Ovary (tissue), 10 donors: ENCODE measurements at places on chromosomes 12 and 14.

GRCh38 chr14:58566979-58567378 is 70.8 kb upstream of the DACT1 start:
- no peak for DNase-seq

DNA sequence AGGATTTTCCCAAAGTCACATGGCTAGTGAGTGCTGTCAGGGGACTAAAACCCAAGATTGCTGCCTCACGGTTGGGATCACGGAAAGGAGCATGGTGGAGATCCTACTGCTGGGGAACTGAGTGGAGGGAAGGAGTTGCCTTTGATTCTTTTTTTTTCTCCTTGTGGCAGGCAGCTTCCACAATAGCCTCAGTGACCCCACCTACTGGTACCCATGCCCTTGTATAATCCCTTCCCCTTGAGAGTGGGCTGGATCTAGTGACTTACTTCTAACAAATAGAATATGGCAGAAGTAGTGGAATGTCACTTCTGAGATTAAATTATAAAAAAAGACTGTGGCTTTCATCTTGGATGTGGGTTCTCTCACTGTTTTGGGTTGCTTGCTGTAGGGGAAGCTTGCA is 135.7 kb downstream of the DICER1 start:
- DNase-seq: no peak

DNA sequence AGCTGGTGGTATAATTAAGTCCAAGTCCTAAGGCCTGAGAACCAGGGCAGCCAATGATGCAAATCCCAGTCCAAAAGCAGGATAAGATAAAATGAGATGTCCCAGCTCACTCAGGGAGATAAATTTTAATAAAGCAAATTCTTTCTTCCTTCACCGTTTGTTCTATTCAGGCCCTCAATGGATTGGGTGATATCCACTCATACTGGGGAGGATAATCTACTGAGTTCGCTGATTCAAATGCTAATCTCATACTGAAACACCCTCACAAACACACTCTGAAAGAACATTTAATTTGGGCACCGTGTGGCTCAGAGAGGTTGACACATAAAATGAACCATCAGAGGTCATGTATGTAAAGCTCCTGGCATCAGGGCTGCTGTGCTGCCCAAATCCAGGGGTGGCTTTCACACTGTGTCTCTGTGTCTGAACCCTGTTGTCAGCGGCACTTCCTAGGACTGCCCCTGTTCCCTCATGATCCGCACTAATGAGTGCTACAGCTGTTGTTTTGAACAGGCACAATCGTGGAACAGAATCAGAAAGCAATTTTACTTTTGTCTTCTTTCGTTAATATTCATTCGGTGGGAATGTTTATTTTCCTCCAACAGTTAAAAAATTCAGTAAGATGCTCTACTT is 428.5 kb upstream of the FBXO33 start:
- no peak for DNase-seq

- DNase-seq: no peak
These were observed 2.7 kb upstream of the GALNT6 start for GRCh38 chr12:51393676-51394545.

GRCh38 chr12:6202846-6203245 is 2.6 kb downstream of the CD9 start:
- no peak for DNase-seq

DNA sequence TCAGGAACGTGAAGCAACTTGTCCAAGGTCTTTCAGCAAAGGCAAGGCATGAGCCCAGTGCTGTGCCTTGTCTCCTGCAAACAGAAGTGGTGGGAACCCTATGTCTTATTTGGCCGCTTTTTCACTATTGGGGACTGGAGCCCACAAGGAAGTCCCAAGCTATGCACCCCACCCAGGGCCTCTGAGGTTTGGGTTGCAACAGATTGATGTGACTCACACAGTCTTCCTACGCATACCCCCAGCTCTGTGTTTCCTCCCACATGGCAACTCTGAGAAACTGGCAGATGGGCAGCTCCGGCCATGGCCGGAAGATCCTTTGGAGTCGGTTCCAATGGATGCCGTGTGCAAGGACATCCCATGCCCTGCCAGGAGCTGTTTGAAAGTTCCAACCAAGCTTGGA is 28.3 kb upstream of the CMKLR1 start:
- no peak for DNase-seq

GRCh38 chr12:43221216-43221615 is 330.8 kb downstream of the ADAMTS20 start:
- no peak for DNase-seq

DNA sequence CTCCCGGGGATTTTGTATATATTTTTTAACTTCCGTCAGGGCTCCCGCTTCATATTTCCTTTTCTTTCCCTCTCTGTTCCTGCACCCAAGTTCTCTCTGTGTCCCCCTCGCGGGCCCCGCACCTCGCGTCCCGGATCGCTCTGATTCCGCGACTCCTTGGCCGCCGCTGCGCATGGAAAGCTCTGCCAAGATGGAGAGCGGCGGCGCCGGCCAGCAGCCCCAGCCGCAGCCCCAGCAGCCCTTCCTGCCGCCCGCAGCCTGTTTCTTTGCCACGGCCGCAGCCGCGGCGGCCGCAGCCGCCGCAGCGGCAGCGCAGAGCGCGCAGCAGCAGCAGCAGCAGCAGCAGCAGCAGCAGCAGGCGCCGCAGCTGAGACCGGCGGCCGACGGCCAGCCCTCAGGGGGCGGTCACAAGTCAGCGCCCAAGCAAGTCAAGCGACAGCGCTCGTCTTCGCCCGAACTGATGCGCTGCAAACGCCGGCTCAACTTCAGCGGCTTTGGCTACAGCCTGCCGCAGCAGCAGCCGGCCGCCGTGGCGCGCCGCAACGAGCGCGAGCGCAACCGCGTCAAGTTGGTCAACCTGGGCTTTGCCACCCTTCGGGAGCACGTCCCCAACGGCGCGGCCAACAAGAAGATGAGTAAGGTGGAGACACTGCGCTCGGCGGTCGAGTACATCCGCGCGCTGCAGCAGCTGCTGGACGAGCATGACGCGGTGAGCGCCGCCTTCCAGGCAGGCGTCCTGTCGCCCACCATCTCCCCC is 777 bp downstream of the ASCL1 start:
- DNase-seq: no peak
